Pancreas (tissue), 10 donors: ENCODE measurements at places on chromosomes 1 and 21. TPM values are rescaled to one million over a fixed set of nuclear protein-coding genes. Genes with fewer than 3 reads are reported as not detected.

The FAF1 gene
- 30.0 TPM for total RNA-seq

The VANGL2 gene
- 3.9 TPM for total RNA-seq

The NBPF26 gene
- 9.3 TPM for total RNA-seq

DNA sequence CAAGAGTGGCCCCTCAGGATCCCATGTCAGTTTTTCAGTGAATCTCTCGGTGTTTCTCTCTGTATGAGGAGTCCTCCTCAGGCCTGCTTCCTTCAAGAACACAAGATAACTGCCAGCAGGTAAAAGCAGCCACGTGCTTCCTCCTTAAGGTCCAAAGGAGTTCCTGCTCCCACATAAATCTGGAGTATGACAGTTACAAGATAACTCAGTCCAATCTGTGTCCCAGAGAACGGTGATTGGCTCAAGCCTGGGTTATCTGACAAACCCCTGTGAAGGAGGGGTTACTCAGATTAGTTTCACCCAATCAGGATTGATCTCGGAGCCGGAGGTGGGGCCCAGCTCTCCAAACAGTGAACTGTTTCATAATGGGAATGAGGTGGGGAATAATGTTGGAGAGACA is 5.8 kb upstream of the ANKRD13C start:
- DNase-seq: no peak

- no peak for DNase-seq
Observed at GRCh38 chr1:234089396-234089795, 184.9 kb downstream of the SLC35F3 start.

- no peak for DNase-seq
Observed at GRCh38 chr1:202004711-202005110, 5.7 kb upstream of the ELF3 start.

DNA sequence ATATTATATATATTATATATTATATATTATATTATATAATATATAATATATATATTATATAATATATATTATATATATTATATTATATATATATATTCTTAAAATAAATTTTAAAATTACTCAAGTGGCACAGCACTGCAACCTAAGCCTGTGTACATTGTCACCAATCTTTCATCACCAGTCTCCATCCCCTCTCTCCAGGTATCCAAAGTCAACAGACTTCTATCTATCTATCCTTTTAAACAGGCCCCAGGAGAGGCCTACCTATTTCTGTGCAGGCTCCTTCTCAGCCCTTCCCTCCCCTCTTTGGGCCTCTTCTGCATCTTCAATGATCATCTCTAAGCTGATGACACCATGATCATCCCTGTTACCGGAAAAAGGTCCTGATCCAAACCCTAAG is 111.7 kb downstream of the RHOU start:
- no peak for DNase-seq

DNA sequence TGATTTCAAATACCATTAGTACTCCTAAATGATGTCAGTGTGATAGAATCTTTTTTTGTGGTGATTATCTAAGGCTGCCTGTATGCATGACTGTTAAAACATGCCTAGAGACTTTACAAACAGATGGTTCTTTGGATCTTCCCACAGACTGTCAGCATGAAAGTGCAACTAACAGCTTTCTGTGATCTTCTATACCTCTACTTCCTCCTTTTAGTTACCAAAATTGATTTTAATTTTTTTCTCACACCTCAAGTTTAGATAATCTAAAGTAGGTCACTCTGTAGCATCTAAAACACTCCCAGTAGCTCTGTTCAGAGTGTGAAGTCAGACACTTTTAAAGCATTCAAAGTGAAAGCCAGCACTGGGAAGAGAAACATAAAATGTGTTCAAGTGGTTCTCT is 534.5 kb downstream of the PTPRC start:
- no peak for DNase-seq

DNA sequence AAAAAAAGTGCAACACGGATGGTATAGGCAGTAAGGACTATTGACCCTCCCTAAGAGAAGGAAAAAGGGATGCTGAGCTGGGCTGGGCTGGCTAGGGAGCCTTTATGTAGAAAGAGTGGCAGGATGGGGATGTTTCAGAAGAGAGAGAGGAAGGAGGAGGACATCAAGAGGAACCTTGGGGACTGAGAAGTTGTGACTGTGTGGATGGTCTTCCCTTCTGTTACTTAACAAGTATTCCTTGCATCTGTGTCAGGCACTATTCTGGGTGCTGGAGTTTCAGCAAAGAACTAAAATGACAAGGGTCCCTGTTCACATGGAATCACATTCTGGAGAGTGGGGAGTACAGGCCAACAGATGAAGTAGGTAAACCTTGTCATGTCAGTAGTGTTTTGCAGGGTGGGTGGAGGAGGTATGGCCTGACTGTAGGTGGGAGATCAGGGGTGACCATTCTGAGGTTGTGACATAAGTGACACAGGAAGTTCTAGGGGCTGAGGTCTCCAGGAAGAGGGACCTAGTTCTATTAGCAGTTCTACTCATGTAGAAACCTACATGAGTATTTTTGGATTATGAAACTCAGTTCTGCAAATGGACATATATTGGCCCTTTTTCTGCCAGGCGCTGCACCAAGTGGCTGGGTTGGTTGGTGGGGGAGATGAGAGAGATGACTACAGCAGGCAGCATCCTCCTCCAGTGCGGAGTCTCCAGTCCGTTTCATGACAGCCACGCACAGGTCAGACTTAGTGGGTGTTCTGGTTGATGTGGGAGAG is 53.8 kb downstream of the PRDM2 start:
- DNase-seq: no peak

- no peak for DNase-seq
Observed at GRCh38 chr1:170765712-170766330, 101.9 kb downstream of the PRRX1 start.

GRCh38 chr1:204634260-204634910 is 51.2 kb downstream of the LRRN2 start:
- DNase-seq: no peak

DNA sequence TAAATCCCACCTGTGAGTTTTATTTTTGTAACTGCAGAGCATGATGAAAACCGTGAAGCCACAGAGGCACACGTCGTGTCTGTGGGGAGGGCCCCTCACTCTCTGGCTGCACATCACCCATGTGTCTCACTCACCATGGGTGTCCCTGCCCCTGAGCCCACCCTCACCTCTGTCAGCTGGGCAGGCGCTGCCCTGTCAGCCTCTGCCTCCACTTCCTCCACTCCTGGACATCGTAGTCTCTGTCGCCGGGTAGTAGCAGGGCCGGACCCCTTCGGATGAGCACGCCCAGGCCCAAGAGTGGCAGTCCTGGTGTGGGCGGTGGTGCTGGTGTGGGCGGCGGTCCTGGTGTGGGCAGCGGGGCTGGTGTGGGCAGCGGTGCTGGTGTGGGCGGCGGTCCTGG is 37.3 kb downstream of the COL18A1 start:
- DNase-seq: no peak

DNA sequence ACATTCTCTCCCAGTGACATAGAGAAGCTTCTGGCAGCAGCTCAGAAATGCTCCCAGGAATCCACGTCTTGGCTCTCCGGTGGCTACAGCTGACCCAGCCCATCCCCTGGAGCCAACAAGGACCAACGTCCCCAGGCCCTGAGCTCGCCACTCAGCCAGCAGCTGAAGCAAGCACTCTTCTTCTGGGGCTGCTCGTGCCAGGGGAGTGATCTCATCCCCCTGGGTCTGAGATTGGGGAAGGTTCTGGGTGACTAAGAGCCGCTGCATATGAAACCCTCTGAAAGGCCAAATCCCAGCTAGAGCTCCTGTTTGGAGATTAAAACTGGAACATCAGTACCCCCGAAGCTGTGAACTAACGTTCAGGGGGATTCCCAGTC is 487.9 kb downstream of the NPHP4 start:
- no peak for DNase-seq

DNA sequence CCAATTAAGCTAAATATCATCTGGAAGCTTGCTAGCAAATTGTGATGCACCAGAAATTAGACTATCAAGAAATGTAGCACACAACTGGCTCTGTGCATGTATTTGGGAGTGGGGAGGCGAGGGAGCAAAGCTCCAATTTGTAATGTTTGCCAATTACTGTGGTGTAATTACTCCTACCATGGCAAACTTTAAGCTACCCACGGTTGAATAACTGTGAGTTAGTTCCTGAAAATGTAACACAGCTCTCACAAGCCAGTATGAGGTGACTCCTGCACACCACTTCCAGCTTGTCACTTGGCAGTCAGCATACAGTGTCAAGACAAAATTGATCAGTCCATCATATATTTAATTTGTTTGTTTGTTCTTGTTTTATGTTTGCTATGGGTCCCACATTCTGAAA is 141.2 kb downstream of the TM2D1 start:
- no peak for DNase-seq
